ENCODE measurements at places on chromosomes 12 and 14.

DNA sequence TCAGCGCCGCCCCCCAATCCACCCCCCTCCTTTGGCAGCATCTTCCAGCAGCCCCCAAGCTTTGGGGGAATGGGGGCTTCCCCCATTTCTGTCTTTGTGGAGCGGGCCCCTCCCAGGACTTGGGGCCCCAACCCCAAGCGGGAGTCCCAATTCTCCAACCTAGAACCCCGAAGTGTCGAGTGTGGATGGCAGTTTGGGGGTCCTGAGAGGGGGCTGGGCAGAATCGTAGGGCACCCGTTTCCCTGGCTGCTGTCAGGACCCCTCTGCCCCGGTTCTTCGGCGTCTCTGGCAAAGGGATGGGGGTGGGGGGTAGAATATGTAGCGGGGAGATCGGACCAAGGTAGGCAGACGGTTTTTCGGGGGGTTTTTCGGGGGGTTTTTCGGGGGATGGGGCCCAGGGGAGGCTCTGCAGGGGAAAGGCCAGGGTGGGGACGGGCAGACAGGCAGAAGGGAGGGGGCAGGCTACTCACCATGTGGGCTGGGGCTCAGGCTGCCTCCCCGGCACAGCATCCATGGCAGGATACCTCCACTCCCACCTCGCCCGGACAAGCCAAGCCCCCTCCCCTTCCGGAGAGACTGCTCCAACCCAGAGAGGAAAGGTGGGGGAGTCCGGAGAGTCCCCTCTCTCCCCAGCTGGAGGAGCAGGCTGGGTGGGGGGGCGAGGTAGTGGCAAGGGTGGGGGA, 739 bp downstream of the JPH4 start:
- no peak for DNase-seq

DNA sequence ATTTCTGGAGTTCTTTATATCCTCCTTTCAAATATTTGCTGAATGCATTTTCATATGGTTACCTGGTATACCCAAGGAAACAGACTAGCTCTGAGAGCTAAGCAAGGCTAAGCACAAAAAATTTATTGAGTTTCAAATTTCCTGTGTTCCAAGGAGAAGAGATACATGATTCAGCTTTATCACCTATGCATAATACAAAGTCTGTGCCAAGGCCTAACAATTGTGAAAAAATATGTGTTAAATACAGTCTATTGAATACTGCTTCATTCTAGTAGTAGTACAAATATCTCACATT, 103.7 kb upstream of the LGR5 start:
- no peak for DNase-seq

DNA sequence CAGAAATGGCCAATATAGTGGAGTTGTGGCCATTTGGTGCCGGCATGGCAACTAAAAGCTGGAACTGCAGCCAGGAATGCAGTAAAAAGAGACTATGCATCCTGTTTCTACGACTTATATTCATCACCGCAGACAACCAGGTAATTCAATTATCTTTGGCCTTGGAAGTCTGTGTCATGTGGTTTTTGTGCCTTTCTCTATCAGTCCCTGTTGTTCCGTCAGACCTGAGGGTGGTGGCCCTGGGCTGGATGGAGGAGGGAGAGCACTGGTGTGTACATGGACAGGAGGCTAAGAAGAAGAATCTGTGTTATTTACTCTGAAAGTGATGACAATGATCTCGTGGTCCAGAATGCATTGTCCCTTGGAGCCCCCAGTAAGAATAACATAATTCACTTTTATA, 852.6 kb downstream of the VRK1 start:
- no peak for DNase-seq

- DNase-seq, result no peak
Measured at GRCh38 chr14:96058576-96059200, 19.5 kb downstream of the C14orf132 start.

DNA sequence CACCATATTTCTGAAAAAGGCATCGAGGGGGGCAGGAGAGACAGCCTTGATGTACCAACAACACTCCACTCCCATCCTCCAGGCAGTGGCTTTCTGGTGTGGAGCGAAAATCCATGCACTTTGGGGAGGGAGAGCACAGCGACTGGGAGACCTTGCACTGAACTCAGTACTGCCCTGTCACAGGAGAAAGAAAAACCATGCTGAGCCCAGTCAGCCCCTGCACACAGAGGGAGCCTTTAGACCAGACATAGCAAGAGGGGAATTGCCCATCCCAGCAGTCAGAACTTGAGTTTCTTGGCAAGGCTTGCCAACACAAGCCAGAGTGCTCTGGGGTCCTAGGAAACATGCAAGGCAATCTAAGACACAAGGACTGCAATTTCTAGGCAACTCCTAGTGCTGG, 24.8 kb upstream of the SLC6A15 start:
- no peak for DNase-seq
